ENCODE measurements at places on chromosomes 11 and 22.
A peak's percentile ranks its signal among the peaks of the same experiment; 100 is the strongest.

GRCh38 chr11:65655570-65656332 lies 7.0 kb downstream of the RELA start:
- DNase-seq: no peak

- peak; percentile 57 for DNase-seq
These were observed 3.0 kb downstream of the MN1 start for GRCh38 chr22:27798511-27799014.

GRCh38 chr22:27104449-27104848 lies 447.1 kb downstream of the MIAT start:
- no peak for DNase-seq

- DNase-seq: no peak
These were observed 396.4 kb upstream of the CCDC90B start for GRCh38 chr11:83682611-83682973.

- DNase-seq: peak; percentile 8
These were observed 18.2 kb upstream of the PSMA1 start for GRCh38 chr11:14538271-14538925.

- no peak for DNase-seq
These were observed 50.5 kb upstream of the WNT7B start for GRCh38 chr22:46027211-46028105.

DNA sequence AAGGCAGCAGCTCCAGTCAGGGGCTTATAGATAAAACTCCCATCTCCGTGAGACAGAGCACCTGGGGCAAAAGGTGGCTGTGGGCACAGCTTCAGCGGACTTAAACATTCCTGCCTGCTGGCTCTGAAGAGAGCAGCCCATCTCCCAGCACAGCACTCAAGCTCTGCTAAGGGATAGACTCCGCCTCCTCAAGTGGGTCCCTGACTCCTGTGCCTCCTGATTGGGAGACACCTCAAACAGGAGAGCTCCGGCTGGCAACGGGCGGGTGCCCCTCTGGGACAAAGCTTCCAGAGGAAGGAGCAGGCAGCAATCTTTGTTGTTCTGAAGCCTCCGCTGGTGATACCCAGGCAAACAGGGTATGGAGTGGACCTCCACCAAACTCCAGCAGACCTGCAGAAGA lies 279.4 kb downstream of the LARGE1 start:
- DNase-seq: no peak

DNA sequence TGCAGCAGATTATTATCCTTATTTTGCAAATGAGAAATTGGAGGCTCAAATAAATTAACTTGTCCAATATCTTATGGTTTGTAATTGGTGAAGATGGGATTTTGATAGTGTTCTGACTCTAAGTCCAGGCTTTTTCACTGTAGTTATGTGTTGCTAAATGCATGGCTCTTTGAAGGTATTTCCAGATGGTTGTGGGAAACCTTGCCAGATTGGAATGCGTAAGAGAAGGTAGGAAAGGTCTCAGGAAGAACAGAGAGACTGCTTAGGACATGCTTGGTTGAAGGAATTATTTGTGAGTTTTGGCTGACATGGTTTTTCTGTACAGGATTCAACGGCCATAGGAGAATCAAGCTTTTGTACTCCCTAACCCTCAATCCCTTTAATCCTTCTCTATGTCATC lies 108.6 kb downstream of the STIM1 start:
- no peak for DNase-seq

DNA sequence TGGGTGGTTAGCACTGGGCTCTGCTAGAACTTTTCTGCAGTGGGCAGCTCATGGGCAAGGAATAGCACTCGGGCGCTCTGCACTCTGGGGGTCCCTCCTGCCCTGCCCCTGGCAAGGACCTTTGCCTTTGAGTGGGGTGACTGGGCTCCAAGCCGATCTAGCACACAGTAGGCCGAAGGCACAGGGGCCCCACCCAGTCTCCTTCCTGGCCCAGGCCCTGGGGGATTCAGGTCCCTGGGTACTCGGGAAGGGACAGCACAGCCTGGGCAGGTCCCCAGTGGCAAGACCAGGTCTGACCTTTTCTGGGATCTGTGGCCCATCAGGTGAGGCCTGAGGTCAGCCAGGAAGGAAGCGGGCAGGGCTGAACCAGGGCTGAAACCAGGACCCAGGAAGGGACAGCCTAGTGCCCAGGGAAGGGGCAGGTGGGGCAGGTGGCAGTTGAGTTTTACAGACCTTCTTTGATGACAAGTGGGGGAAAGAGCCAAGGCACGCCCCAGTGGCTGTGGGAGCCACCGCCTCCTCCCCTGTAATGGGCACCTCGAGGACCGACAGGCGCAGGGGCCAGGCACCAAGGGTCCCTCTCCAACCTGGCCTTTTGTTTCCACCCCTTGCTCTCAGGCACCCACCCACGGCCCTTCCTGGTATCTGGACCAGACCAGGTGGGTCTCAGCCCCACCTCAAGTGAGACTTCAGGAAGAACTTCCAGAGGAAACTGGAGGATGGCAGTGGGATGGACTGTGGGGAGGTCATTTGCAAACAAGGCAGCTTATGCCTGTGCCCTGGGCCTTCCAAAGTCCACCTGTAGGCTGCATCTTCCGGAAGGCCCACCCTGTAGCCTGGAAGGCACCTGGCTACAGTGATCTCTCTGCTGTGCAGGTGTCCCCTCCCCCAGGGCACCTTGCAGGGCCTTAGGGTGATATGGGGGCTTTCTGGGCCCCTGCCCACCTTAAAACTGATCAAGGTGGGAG lies 883 bp upstream of the AIFM3 start:
- DNase-seq: no peak

DNA sequence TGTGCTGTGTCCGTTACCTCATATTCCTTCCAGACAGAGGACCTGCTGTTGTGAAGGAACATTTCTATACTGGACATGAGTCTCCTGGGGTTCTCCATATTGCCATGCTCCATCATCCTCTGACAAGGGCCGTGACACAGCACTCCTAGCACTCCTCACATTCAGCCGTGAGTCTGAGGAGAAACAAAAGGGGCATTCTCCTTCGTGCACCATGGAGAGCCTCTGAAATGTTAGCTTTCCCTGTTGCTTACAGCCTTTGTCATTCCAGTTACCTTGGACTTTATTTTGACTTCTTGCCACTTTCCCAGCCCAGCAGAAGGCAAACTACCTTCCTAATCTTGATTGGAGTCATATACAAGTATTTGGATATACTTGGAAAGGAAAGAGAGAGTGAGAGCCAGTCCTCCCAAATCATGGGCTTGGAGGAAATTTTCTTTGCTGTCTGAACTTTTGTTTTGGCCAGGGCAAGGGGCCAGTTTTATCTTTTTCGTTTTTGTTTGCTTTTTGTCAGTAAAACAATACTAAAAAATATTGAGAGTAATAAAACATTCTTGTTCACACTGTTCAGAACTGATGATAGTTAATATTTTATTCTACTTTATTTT lies 29.1 kb upstream of the TECTA start:
- DNase-seq: no peak

GRCh38 chr11:66340596-66341501 lies 4.1 kb downstream of the BRMS1 start:
- DNase-seq: no peak

- no peak for DNase-seq
These were observed 90.0 kb downstream of the SBF2 start for GRCh38 chr11:10204021-10204420.

DNA sequence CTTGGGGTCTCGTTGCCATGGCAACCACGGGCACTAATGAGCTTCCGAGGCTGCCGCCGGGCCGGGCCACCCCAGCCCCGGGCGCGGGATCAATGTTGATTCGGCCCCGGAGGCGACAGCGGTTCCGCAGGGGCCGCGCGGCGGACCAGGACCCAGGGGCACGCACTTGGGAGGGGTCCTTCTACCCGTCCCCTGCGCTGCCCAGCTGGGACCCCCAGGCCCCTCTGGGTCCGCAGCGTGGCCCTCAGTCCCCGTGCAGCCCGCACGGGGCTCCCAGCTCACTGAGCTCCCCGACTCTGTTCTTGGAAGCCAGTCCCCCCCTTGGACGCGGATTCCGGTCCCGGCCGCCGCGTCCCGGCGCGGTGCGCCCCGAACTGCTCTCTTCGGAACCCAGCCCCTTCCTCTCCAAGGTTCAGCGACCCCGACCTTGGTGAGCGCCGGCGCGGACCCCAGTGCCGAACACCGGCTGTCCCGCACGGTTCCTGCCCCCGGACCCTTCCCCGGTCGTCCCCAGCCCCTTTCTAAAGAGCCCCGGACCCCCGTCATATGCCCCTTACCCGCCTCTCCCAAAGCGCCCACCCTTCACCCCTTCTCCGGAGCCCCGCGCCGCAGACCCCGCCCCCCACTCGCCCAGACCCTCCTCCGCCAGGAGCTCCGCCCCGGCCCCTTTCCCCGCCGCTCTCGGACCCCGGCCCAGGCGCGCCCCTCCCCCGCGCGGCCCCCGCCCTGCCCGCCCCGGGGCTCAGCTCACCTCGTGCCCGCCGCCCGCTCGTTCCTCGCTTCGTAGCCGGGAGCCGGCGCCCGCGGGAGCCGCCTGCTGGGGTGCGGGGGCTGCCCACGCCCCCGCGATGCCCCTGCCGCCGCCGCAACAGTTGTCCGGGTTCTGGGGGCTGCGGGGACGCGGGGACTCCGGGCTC lies 18.3 kb upstream of the SHISAL1 start:
- no peak for DNase-seq

- DNase-seq: no peak
These were observed 27.5 kb upstream of the KRTAP5-7 start for GRCh38 chr11:71499546-71499945.

DNA sequence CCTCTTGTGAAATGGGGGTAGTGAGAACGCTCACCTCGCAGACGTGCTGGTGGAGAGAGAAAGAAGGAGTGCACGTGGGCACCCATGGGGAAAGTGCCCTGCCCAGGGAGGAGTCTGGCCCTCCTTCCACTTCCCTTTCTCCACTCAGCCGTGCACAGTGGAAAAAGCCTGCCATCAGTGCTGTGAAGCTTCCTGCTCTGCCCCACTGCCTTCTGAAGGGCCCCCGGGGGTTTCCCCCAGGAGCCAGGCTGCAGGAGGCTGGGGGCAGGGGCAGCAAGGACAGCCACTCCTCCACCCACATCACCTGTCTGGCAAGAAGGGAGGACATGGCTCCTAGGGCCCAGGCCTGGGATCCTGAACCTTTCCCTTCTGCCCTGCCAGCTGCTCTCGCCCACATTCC lies 7.6 kb downstream of the TP53I11 start:
- no peak for DNase-seq

DNA sequence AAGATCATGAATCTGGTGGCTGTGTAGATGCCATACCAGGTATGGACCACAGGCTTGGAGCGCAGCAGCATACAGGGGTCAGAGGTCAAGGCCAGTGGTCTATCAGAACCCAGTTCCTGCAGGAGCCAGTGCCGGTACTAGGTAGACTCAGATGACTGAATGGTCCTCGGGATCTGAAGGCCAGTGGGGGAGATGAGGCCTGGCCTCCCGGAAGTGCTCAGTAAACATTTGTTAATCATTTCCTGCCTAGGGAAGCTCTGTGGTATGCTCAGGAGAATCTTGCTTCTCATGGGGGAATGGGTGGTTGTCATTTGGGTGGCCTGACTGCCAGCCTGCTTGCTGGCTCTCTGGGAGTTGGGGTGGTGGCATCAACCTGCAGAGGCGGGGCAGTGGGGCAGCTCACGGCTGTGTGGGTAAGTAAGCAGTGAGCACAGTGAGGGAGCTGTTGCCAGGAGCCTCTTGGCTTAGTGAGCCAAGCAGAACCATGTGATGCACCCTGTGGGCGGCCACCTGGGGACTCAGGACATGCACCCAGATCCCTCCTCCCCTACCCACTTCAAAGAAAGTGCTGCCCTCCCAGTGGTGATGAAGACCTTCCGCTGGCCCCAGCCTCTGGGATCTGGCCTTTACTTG lies 33.0 kb downstream of the PTPRJ start:
- DNase-seq: peak; percentile 34

GRCh38 chr22:43066134-43066533 lies 23.1 kb downstream of the TTLL1 start:
- no peak for DNase-seq

GRCh38 chr11:44595964-44596381 lies 30.5 kb downstream of the CD82 start:
- DNase-seq: no peak

GRCh38 chr11:5625281-5625680 lies 480 bp downstream of the TRIM34 start:
- no peak for DNase-seq

DNA sequence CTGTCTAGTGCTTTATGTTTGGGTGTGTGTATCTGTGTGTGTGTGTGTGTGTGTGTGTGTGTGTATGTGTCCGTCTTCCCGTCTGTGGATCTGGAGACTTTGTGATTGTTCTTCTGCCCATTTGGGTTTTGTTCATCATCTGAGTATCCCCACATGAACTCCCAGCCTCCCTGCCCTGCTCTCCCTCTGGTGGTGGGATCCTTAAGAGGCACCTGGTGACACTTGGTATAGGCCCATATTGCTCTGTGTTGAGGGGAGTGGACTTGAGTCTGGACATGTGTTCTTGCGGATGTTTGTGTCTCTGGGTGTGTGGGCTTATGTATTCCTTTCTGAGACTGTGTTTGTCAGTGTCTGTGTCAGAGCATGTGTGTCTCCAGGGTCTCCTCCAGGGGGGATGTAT lies 15.3 kb downstream of the RCOR2 start:
- DNase-seq: no peak

GRCh38 chr11:40679276-40679675 lies 780.2 kb downstream of the LRRC4C start:
- no peak for DNase-seq

- DNase-seq: peak; percentile 92
These were observed 2.1 kb upstream of the DPAGT1 start for GRCh38 chr11:119103793-119104192.

- peak; percentile 96 for DNase-seq
These were observed 7.5 kb downstream of the KREMEN1 start for GRCh38 chr22:29080106-29080975.

DNA sequence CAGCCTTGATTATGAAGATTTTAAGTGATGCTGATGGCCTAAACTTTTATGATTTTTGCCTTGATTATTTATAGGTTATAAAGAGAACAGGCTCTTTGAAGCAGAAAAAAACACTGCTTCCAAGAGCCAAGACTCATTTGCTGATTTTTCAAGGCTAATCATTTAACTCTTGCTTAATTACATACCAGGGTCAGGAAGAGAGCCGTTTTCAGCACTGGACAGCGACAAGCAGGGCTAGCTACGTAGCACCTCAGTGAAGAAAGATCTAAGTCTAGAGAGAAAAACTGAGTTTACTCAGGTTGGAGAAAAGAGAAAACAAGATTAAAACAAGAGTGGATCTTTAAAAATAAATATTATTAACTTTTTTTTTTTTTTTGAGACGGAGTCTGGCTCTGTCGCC lies 615.4 kb upstream of the B3GAT1 start:
- DNase-seq: no peak

DNA sequence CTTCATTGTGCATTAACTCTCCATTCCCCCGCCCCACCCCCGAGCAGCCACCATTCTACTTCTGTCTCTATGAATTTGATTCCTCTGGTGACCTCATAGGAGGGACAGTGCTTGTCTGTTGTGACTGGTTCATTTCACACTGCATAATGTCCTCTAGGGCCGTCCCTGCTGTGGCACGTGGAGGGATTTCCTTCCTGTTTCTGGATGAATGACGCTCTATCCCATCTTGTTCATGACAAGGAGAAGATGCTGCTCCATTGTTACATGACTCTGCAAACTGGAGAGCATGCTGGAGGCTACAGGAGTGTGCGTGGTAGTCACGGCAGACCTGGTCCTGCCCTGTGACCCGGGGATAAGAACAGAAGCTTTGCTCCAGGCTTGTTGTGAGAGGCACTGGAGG lies 61.3 kb downstream of the RTL6 start:
- no peak for DNase-seq

GRCh38 chr11:13114566-13115379 lies 105.7 kb downstream of the RASSF10 start:
- peak; percentile 34 for DNase-seq

GRCh38 chr11:78138291-78138690 lies 1.1 kb downstream of the ALG8 start:
- no peak for DNase-seq

- DNase-seq: peak; percentile 19
These were observed 87.1 kb upstream of the LDLRAD3 start for GRCh38 chr11:35856756-35857155.
